ENCODE measurements at places on chromosomes 7 and 10.

- no peak for DNase-seq
These were observed 1.2 kb downstream of the PHKG1 start for GRCh38 chr7:56091591-56091990.

DNA sequence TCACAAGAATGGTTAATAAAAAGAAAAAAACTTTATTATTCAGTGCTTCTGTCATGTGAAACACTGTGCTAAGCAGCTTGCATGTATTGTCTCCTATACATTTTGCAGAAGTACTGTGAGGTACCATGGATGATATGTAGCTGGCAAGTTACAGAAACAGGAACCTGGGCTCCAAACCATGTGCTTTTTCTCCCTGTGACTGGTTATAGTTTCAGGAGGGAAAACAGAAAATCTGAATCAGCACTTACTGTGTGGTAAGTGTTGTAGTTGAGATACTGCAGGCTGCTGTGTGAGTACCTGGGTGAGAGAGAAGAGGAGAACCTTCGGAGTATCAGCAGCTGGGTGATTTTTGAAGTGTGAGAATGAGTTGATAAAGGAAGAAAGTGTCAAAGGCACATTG lies 285.0 kb downstream of the SUGCT start:
- DNase-seq = no peak

DNA sequence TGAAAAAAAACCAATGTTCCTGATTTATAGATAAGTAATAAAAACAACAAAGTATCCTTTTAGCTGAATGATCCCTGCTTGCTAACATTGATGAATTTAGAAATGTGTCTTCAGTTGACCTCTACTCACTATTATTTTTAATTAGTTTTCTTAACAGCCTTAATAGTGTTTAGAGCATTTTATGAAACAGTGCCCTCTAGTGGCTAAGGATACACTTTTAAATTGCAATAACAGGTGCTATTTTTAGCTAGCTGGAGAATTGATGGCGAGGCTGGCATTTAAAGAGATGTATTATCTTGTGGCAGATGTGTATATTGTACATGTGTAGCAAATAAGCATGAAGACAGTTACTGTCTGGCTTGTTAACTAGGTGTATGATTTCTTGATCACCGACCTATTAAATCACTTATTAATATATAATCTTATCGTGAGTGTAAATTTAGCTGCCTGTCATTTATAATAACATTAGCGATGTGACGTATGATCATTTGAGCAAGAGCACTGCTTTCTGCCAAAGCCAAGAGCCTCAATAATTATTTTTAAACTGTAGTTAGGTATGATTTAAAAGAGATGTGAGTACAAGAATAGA lies 451.9 kb downstream of the DPP6 start:
- DNase-seq = no peak

GRCh38 chr7:103793614-103794013 lies 195.8 kb downstream of the RELN start:
- DNase-seq = no peak

DNA sequence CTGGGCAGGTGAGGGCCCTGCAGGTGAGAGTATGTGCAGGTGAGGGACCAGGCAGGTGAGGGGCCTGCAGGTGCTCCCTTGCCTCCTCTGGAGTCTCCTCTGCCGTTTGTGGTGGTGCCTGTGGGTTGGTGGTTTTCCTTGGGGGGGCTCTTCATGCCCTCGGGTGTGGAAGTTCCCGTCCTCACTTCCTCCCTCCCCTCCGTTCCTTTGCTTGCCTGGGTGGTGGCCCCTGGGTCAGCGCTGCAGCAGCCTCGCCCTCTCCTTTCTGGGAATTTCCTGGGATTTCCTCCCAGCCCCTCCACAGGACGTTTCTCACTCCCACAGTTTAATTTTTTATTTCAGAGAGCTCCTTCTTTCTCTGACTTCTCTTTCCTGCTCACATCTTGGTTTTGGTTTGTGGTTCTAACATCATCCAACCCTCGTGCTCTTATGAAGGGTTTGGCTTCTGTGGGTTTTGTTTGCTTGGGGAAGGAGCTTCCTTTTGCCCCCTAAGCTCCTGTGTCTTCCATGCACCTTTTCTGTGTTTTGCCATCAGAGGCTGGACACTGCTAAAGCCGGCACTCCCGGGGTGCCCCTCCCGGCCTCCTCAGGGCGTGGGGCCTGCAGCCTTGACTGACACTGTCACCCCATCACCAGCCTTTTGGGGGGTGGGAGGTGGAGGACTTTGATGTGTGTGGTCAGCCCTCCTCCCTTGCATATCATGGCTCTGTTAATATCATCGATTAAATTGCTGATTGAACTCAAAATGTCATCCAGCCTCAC lies 29.2 kb upstream of the ADGRA1 start:
- DNase-seq = no peak

GRCh38 chr7:47535704-47536628 lies 45.9 kb downstream of the TNS3 start:
- no peak for DNase-seq

GRCh38 chr7:101099969-101100781 lies 14.9 kb downstream of the TRIM56 start:
- DNase-seq = peak; percentile 45

DNA sequence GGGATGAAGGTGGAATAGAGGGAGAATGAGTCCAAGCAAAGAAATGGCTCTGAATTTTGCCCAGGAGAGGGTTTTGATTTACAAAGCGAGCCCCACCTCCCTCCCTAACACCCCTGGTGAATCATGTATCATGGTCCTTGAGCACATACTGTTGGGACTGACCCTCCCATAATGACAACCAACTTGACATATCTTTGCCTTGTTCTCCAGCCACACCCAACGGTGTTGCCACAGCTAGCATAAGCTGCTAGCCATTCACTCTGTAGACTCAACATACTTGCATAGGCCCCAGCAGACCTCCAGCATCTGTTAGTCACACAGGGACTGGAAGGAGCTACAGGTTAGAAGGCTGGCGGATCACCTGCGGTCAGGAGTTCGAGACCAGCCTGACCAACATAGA lies 538.5 kb downstream of the KCNMA1 start:
- DNase-seq = no peak

DNA sequence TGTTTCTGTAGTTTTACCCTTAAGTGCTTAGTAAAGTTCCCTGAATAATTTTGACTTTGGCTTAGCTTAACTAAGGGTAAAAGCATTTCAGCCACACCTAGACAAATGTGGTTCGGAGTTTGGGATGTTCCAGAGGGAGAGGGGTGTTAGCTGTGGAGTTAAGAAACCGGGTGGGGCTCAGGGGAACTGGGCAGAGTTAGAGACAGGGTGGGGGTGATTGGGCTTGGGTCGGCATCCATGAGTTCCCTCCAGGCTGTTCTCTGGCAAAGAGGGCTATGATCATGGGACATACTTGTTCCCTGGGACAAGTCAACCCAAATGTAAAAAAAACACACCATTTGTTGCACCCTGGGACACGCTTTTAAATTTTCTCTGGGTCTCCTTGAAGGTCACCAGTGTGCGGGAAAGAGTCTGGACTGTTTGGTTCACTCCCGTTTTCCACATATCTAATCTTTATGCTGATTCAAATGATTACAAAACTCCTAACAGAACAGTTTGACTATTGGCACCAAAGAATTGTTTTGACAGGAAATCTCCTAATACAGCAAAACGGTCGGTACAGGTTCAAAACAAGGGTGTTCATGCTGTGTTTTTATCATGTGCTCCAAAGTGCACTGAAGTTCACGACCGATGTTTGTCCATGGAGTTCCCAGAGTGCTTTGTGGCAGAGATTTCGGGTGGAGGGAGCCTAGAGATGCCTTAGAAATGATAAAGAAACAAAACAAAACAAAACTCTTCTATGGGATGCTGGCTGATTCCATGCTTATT lies 56.5 kb downstream of the PLXDC2 start:
- DNase-seq = no peak
